Vagina (tissue), 2 donors: ENCODE measurements at places on chromosomes 4 and X.

GRCh38 chr4:123468479-123469031 lies 72.0 kb downstream of the SPRY1 start:
- no peak for DNase-seq

DNA sequence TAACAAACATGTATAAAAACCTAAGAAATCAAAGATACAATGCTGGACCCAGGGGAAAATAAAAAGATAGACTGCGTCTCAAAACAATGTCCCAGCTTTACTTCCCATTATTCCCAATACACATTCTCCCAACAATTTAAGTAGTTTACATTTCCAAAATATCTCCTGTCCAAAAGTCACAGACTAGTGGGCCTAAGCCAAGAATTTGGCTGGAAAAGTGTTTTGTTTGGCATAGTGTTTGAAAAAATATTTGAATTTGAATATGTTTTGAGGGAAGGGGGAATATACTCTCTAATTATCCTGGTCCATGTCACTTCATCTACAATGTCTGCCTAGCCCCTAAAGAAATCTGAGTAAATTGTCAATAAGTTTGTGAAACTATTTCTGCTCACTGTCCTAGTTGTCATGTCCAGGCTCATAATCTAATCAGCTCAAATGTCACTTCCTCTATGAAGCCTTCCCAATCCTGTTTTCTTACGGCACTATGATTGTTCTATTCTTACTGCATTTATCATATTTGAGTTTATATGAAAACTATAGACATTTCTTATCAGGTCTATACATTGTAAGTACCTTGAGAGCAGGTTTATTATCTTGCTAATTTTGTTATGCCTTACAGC lies 74.4 kb downstream of the SEC24D start:
- no peak for DNase-seq

DNA sequence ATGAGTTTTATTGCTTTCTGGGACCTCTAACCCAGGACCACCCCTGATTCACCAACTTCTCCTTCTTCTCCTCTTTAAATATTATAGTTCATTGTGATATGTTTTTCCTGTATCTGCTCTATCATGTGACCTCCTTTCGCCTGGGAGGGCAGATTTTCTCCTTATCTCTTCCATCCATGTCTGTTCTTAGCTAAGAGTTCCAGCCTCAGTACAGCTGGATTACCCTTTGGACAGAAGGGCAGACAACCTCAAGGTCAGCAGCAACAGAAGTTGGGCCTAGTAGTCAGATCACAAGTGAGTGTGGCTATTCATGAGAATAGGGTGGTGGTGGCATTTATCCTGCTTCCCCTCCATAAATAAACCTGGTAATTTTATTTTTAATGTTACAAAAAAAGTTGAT lies 5.7 kb upstream of the XK start:
- no peak for DNase-seq

GRCh38 chr4:24842356-24842755 lies 47.0 kb downstream of the SOD3 start:
- no peak for DNase-seq

DNA sequence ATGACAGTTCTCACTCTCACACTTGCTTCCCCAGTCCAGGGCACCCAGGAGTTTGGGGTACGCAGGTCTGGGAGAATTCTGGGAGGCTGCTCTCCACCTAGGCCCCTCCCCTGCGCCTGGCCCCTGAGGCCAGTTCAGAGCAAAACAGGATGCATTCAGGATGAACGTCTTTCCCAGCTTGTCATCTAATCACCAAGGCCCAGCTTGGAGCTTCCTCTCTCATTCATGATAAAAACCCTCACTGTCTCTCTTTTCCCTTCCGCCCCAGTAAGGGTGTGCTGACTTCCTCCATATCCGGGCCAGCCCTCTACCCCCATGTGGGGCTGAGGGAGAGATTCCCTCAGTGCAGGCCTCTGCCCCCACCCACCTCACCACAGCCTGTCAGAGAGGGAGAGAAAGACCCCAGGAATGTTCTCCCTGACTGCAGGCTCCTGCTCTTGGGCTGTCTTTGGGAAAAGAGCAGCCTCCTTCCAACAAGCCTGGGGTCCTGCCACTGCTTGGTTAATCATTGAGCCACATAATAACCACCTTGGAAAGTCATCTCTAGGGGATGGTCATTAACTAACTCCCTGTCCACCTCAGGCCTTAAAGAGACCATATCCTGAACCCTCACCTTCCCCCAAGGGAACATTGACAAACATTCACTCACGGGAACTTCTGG lies 50.1 kb downstream of the STARD8 start:
- no peak for DNase-seq

DNA sequence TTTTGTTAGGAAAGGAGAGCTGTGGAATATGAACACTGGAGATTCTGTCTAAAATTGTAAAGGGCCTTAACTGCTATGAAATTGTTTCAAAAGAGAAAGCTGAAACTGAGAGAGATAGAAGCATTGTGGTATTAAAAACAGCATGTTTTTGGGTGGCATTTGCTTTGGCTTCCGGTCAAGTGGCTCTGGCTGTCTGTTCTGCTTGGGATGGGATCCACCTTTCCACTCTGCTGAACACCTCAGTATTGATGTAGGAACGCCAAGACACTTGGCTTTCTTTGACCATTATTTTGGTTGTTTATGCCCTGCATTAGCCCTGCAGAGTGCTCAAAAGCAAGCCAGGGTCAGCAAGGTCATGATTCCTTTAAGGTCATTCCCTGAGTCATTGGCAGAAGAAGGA lies 199.7 kb downstream of the SLC4A4 start:
- DNase-seq: no peak

DNA sequence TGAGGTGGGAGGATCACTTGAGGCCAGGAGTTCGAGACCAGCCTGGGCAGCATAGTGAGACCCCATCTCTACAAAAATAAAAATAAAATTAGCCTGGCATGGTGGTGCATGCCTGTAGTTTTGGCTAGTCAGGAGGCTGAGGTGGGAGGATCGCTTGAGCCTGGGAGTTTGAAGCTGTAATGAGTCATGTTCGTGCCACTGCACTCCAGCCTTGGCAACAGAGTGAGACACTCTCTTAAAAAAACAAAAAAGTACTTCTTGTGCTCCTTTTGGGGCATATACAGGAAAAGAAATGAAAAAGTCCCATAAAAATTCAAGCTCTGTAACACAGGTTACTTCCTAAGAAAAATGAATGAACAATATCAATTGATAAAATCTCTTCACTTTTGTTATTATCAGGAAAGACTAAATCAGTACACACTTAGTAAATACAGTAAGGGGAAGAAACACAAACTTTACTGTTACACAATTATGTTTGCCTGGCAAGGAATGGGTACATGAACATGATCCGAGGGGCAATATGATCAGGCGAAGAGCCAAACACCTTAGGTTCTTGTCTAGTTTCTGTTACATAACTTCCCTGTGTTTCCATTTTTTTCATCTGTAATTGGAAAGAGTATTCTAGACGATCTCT lies 46.9 kb downstream of the CCDC158 start:
- no peak for DNase-seq

GRCh38 chr4:7365462-7366179 lies 69.1 kb downstream of the PSAPL1 start:
- no peak for DNase-seq

GRCh38 chrX:8504451-8504850 lies 39.8 kb downstream of the VCX3B start:
- no peak for DNase-seq

DNA sequence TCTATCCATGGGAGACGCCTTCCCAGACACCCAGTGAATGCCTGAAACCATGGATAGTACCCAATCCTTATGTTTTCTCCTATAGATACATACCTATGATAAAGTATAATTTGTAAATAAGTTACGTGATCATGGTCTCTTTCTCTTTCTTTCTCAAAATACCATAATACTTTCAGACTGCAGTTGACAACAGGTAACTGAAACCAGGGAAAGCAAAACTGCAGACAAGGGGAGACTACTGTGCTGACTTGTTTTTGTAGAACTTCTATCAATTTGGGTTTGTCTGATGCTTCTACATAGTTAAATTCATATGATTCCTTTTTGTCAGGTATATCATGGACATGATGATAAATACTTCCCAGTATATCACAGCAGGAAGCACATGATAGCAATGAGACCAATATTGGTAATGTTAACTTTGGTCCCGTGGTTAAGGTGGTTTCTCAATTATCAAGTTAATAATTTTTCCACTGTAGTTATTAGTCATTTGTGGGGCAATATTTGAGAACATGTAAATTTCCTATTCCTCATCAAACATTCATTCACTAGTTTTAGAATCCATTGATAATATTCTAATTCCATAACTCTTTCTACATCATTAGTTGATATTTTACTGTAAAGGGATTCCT lies 298.0 kb upstream of the TET2 start:
- DNase-seq: no peak

DNA sequence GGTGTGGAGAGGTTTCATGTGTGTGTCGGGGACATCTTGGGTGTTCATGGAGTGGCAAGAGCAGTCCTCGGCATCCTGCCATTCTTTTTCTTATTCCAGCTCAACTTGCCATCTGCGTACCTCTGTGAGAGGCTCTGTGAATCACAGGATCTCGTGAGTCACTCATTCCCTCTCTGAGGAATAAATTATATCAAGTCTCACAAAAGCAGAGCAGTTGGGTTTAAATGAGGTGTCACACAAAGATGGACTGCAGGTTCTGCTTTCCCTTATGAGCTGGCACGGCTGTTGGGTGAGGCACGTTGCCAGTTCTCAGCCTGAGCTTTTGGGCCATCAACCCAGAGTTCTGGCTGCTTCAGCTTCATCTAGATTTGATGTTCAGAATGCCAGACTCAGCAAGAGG lies 6.8 kb upstream of the OCIAD2 start:
- DNase-seq: no peak

DNA sequence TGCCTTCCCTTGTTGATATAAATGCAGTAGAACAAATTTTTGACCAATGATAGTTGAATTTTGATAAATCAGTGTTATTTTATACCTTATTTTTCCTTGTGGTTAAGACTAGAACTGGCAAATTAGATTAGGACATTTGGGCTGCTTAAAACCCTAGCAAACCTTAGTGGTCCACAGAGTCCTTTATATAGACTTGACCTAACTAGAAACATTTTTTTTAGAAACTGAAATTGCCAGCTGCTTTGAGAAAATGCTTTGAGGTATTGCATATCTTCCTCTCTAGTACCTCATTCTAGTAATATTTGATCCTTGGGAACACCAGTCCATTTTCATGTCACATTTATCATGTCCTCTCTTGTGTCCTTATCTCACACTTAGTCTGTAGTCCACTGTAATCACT lies 580.3 kb downstream of the FSTL5 start:
- DNase-seq: no peak

DNA sequence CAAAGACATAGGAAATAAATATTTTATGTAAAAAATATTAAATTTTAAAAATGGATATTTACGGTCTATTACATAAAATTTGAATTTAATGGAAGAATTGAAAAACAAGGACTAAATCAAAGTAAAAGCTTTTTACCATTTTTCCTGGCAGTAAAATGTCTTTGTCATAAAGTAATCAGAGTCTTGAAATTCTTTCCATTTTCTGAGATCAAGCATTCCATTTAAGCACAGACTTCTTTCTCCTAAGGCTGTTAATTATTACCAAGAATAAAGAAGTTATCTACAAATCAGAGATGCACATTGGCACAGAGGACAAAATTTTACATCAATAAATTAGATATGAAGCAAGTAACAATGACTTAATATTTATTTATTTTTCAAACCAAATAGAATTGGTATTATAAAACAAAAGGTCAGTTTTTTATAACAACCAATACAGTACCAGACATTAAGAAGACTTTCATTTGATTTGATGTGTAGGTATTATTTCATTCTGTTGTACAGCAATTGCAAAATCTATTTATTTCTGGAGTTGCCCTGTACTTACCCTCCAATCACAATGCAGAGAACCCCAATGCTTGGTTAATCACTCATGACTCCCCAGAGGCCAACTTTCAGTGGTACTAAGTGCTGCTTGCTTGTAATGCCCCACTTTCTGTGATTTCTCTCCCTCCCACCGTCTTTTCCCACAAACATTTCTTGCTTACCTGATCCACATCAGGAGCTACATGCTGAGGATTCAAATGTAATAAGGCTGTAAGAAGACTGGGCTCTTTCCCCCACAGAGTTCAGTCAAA lies 254.6 kb downstream of the GASK1B start:
- DNase-seq: no peak

DNA sequence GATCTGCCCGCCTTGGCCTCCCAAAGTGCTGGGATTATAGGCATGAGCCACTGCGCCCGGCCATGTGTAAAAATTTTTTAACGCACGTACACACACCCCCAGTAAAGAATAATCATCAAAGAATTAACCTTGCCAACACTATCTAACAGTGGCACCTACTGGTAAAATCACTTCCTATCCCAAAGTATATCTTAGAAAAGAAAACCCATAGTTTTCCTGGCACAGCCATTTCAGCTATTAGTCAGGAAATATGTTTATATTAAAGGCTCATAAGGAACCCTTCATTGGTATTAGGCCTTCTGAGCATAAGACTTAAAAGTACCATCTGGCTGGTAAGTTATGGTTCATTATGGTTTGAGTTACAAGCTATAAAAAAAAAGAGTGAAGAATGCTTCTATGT lies 14.1 kb downstream of the S100G start:
- DNase-seq: no peak

DNA sequence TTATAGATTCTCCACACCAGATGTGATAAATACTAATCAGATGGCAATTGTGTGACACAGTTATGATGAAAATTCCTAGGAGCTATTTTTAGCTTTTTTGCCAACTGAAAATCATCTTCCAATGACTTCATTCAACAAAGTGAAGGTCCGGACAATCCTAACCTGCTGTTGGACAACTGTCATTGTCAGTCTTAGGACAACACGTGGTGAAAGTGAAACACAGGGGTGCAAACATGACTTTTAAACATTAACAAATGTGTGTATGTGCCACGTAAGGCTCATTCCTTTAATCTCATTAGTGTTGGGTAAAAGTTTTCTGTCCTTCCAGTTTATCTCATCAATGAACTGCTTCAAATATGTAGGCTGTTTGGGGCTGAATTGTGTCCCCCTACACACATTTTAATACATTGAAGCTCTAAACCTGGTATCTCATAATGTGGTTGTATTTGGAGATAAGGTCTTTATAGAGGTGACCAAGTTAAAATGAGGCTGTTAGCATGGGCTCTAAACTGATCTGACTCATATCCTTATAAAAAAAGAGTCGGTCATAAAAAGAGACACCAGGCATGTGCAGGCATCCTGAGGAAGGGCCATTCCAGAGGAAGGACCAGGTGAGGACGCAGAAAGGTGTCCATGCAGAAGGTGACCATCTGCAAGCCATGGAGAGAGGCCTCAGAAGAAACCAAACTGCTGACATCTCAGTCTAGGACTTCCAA lies 41.2 kb upstream of the SMAD1 start:
- DNase-seq: no peak

DNA sequence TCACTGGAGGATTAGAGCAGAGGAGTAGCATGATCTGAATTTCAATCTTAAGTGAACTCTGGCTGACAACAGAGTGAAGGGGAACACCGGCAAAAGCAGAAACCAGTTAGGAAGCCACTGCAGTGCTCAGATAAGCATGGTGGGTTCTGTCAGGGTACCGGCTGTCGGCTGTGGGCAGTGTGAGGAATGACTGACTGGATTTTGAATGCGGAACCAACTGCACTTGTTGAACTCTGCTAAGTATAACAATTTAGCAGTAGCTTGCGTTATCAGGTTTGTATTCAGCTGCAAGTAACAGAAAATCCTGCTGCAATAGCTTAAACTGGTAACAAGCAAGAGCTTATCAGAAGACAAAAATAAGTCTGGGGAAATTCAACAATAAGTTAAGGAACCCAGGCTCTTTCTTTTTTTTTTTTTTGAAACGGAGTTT lies 5.2 kb downstream of the HTT start:
- DNase-seq: no peak
